H9 (cell line): ENCODE measurements at places on chromosomes 5 and 9.

- DNase-seq: no peak
Observed at GRCh38 chr5:123147128-123147715, 58.2 kb downstream of the PRDM6 start.

GRCh38 chr5:43753069-43753468 is 150.1 kb downstream of the NNT start:
- no peak for DNase-seq

DNA sequence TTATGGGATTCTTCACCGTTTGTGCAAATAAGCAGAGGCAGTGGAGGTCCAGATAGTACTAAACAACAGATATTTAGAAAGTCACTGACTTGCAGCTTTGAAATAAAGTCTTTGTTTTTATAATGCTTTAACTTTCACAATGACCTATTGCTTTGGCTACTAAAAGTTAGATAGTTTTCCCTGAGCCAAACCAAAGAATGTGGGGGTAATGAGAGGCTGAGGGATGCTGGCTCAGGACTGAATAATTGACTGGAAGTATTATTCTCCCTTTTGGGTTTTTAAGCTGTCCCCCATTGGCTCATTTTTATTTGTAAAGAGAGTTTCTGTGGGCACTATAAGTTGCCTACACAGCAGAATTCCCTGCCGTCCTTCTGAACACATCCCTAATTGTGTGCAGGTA is 99.2 kb upstream of the ACTBL2 start:
- no peak for DNase-seq

DNA sequence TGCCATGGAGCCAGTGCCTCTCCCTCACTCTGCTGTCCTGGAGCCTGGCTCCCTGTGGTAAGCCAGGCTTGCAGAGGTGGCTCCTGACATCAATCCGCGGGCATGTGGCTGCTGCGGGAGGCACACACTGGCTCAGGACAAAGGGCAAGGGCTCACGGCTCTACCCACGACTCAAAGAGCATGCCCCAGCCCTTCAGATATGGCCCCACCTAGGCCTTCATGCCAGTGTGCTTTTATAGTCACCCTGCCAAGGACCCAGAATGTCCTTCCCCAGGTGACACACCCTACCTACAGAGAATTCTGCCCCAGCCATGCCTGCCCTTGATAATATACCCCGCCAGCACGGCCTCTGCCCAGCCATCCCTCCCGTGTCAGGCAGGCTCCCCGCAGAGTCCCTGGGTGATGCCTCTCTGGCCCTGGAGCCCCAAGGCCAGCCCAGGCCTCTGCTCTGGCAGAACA is 1.6 kb downstream of the MGAT4B start:
- no peak for DNase-seq

GRCh38 chr5:126683912-126684311 is 83.2 kb downstream of the PHAX start:
- DNase-seq: no peak

DNA sequence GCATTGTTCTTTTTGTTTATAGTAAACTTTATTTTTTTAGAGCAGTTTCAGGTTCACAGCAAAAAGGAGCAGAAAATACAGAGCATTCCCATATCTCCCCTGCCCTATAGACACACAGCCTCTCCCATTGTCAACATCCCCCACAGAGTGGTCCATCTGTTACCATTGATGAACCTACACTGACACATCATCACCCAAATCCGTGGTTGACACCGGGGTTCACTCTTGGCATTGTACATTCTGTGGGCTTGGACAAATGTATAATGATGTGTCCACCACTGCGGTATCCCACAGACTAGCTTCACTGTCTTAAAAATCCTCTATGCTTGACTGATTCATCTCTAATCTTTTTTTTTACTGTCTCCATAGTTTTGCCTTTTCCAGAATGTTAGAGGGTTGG is 120.7 kb upstream of the SPATA31C2 start:
- DNase-seq: no peak

- DNase-seq: no peak
Observed at GRCh38 chr5:131766689-131767088, 30.1 kb downstream of the FNIP1 start.

DNA sequence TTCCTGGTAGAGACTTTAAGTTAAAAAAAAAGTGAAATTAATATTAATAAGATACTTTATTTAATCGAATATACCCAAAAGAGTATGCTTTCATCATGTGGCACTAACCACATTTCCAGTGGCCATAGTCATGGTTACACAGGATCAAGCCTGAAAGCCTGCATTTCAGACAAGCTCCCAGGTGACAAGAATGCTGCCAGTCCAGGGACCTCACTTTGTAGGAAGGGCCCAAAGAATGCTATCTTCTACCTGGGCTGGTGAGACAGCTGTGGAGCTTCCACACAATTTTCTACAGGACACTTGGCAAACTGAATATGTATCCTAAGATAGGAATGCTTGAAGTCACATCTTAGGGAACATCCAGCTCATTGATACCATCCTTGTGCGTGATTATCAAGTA is 203.8 kb downstream of the AUH start:
- DNase-seq: no peak

DNA sequence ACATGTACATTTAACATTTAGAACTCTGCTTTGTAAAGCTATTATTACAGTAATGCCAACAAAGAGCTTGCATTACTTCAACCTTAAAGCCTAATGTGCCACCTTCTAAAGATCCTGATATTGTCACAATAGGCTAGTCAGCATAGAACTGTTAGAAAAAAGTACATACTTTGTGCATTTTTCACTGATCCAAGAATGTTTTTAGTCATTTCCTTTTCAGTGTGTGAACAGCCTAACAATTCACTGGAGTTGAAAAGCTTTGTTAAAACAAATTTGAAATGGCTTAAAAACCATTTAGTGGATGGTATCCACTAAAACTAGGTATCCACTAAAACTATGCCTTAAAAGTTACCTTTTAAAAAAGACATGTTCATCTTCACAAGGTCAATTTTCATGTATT is 4.5 kb downstream of the RPS6 start:
- no peak for DNase-seq

- DNase-seq: no peak
Observed at GRCh38 chr9:3004572-3004971, 160.7 kb upstream of the PUM3 start.

- peak; percentile 67 for DNase-seq
Observed at GRCh38 chr9:124040935-124041816, 29.6 kb downstream of the LHX2 start.

- no peak for DNase-seq
Observed at GRCh38 chr9:94014066-94014654, 59.0 kb upstream of the BARX1 start.

GRCh38 chr5:120463991-120464626 is at the start of gene PRR16:
PRR16 (plus strand) TSS chr5:120464300.
- DNase-seq: peak; percentile 68

- DNase-seq: no peak
Observed at GRCh38 chr5:167489202-167489601, 802.2 kb upstream of the WWC1 start.

- no peak for DNase-seq
Observed at GRCh38 chr5:71456362-71456743, 902 bp downstream of the BDP1 start.

DNA sequence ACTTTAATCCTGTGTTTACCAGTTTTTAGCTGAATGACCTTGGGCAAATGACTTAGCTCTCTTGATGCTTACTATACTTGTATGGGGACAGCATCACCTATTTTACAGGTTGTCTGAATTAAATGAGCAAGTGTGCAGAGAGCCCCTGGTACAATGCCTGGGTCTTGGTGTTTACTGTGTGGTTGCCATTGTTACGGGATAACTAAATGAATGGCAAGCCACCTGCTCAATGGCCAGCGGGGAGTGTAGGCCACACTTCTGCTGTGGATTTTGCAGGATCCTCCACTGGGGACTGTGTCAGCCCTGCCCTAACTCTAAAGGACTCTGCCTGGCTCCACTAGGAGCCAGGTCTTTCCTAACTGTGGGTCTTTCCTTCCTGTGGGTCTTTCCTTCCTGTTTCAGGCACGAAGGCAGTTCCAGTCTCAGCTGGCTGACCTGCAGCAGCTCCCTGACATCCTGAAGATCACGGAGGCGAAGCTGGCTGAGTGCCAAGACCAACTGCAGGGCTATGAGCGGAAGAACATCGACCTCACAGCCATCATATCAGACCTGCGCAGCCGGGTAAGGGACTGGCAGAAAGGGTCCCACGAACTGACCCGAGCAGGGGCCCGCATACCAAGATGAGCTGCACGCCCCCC is 10.3 kb upstream of the GLE1 start:
- no peak for DNase-seq

GRCh38 chr5:11655681-11656080 is 248.6 kb downstream of the CTNND2 start:
- DNase-seq: no peak

DNA sequence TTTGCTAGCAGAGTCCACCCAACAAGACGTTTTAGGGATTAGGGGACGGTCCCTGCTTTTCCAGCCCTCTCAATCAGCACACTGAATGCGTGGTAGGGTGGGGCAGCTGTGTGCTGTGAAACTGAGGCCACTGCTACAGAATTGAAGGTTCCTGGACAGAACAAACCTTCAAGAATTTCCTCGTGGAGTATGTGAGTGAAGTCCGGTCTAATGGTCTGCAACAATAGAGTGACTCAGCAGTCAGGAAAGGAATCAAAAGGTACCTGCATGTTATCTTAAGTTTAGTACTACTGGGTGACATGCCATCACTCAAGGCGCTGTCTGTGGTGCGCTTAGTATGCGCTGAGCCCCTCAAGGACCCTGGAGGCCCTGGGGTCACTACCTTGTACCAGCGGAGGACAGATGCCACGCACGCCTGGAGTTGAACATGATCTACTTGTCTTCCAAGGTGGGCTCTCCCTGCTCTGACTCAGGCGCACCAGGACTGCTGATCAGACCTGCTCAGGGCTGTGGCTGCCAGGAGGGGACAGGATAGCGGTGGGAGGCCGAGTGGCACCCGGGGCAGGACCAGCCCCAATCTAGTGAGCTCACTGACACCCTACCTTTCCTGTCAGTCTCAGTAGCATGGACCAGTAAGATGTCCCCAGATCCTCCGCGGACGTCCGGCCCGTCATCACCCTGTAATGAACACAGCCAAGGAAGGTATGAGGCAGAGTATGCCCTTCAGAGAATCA is 50.5 kb downstream of the PRRT1B start:
- no peak for DNase-seq

DNA sequence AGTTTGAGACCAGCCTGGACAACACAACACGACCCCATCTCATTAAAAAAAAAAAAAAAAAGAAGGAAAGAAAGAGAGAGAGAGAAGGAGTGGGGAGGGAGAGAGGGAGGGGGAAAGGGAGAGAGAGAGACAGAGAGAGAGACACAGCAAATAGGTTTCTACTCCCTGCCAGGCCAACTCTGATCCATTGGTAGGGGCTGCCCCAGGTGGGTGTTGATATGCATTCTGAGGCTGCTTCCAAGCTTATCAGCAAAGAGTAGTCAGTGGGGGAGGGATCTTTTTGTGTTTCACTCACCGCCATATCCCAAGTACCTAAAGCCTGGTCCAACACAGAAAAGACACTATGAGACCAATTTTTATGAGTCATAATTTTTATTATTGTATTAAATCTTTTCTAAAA is 57.0 kb upstream of the SAP30L start:
- no peak for DNase-seq

- no peak for DNase-seq
Observed at GRCh38 chr5:78699552-78700153, 51.1 kb upstream of the LHFPL2 start.

DNA sequence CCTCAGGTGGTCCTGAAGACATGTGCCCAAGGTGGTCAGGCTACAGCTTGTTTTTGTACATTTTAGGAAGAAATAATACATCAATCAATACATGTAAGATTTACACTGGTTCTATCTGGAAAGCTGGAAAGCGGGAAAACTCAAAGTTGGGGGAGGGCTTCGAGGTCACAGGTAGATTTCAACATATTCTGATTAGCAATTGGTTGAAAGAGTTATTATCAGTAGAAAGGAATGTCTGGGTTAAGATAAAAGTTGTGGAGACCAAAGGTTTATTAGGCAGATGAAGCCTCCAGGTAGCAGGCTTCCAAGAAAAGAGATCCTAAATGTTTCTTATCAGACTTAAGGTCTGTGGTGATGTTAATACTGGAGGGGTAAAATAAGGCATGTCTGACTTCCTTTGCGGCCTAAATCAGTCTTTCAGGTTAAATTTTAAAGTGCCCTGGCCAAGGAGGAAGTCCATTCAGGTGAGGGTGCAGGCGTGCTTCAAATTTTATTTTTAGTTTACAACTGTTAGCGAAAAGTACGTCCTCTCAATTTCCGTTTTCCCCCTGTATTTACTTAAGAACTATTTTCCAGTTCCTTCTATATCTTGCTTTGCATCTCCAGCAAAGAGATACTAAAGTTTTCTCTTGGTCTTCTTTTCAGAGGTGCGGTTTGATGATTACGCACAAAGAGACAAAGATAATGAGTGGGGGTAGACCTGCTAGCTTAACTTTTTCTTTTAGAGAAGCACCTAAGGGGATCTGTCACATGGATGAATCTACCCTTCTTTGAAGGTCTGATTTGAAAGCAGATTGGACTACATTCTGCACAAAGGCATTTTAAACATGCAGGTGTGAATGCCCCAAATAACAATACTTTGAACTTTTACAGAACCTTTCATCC is 578.6 kb downstream of the RAB3C start:
- no peak for DNase-seq

DNA sequence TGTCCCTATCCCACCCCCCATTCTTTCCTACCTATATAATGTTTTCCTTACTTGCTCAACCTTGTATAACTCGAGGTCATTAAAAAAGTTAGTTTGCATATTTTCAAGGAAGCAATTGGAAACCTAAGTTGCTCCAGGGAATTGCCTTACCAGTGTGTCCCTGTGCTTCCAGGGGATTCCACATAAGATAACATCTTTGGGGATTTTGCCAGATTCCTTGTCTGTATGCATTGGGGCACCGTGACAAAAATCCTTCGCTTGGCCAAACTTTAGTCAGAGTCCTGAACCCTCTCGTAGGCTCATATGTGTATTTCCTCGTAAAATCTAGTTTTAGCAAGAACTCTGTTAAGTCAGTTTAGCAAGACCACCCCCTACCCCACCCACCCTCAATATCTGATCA is 14.7 kb upstream of the OSMR start:
- no peak for DNase-seq

DNA sequence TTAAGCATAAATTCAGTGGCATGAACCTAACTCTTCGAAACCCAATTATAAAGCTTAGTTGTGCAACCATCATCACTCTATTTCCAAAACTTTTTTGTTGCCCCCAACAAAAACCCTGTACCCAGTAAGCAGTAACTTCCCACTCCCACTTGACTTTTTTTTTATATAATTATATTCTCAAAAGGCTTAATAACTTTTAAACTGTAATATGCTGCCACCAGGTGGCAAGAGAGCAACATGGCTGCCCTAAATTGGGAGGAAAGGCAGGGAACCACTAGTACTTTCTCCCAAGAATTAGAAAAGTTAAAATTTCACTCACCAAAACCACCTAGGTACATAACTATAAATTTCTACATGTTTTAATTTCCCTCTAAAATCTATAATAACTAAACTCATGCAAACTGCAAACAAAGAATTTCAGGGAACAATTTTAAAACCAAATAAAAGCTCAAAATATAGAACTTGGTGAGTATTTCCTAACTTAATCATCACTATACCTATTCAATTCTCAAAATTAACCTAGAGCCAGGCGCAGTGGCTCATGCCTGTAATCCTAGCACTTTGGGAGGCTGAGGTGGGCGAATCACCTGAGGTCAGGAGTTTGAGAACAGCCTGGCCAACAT is 50.2 kb upstream of the RNF38 start:
- DNase-seq: no peak

GRCh38 chr5:123690821-123691220 is 178.8 kb downstream of the CSNK1G3 start:
- no peak for DNase-seq

- DNase-seq: no peak
Observed at GRCh38 chr9:85228111-85228855, 513.5 kb downstream of the AGTPBP1 start.

- DNase-seq: no peak
Observed at GRCh38 chr9:125493384-125493783, 213.6 kb downstream of the MAPKAP1 start.
